ENCODE measurements at places on chromosomes 16 and 17. TPM values are rescaled to one million over a fixed set of nuclear protein-coding genes. Genes with fewer than 3 reads are reported as not detected.

DNA sequence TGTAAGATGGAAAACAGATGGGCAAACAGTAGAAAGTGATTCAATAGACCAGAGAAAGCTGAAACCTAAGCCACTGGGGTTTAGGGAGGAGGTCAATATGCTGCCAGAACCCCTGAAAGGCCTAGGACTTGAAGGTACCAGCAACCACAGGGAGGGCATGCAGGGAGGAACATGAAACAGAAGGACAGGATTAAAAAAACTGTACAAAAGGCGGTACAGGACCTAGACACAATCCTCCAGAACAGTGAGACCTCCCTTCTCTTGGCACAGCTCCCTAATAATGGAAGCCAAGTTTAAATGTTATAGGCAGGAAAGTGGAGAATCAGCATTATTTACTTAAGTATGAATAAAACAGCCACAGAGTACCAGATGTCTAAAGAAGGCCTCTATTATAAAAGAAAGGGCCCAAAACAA lies 105.5 kb downstream of the SPAG9 start:
- DNase-seq: peak; percentile 94

DNA sequence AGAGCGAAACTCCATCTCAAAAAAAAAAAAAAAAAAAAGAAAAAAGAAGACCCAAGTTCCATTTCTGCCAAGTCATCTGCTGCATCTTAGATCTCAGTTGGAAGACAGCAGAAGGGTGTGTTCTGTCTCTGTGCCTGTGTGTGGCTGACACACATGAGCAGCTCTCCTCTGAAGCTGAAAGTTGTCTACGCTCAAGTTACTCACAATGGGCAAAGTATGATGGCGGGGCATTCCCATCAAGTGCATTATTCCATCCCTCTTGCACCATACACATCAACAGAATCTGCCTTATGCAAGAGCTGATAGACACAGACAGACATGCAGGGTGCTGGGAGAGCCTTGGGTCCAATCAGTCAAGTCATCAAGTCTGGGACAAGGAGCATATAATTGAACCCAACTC lies 402.2 kb downstream of the XYLT1 start:
- DNase-seq: no peak

The CRISPLD2 gene
- total RNA-seq: 5.4 TPM

The TAC4 gene
- 0.75 TPM for total RNA-seq
